Eye (tissue), 1 donor: ENCODE measurements at places on chromosomes 7 and 10.

GRCh38 chr7:80379034-80379982 lies 132.6 kb downstream of the GNAT3 start:
- no peak for DNase-seq

- peak; percentile 34 for DNase-seq
Measured at GRCh38 chr10:122243550-122243949, 27.5 kb upstream of the BTBD16 start.

DNA sequence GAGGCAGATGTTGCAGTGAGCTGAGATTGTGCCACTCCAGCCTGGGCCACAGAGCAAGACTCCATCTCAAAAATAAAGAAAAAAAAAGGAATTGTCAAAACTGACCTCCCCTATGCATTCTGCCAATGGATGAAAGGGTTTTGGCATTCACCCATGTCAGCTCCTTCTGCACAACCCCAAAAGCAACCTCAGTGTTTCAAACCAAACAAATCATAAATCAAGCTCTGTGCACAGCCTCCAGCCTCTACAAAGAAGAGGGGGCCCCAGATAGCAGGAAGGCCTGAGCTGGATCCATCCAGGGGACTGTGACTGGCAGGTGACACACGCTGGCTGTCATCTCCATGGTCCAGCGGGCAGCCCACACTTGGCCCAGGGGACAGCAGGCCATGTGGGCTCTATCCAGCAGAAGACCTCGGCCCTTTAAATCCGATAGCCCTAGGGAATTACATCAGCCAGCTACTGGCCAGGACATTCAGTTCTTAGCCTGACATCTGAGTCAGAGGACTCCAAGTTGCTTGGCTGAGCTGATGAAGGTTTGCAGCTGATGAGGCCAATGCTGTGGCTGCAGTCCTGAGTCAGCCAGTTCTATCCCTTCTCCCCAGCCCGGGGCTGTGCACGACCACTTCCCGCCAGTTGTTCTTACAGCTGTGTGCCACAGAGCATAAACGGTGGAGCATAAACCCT lies 52.0 kb upstream of the FIGNL1 start:
- DNase-seq: peak; percentile 32

DNA sequence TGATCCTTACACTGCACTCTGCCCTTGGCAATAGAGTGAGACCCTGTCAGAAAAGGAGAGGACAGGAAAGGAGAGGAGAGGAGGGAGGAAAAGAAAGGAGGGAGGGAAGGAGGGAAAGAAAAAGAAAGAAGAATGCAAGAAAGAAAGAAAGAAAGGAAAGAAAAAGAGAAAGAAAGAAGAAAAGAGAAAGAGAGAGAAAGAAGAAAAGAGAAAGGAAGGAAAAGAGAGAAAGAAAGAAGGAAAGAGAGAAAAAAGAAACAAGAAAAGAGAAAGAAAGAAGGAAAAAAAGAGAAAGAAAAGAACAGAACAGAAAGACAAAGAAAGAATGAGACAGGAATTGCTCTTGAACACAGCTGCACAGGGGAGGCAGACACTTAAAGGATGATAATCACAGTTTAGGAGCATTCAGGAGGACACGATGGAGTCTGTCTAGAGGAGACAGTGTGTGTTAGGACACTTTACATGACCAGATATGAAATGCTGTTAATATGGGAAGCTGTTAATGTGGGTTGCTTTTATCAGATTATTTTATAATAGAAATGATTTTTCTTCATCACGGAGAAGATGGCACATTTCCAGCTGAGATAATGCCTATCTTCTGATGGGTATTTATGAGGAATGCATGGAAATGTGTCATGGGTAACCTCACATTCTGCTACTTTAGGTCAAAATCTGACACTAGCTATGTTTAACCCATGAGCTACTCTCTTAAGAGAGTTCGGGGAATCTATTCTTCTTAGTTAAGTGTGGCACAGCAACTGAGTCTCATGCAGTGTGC lies 160.5 kb downstream of the BAMBI start:
- DNase-seq: no peak

DNA sequence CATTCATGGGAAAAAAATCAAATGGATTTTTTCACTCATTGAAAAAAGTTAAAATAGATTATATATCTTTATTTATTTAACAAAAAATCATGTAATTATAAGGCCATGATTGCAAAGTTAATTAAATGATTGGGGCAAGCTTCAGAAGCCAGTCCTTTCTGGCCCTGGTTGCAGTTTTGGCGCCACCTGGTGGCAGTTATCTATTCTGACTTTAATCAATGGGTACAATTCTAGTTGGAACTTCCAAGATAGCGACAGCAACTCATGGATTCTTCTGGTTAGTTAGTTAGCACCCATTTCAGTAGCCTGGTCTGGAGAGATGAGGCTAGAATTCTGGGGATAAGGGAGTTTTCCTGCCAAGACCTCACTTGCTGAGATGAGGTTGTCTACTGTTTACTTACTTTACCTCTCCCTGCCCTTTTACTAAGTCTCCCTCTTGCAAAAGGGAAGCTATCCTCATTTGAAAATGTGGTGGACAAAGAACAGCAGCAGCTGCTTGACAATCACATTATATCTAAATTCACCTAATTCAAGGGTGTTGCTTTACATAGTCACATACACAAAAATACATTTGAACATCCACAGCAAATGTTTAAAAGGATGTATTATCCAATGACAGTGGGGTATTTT lies 42.3 kb downstream of the NOC3L start:
- DNase-seq: peak; percentile 86

- DNase-seq: no peak
Measured at GRCh38 chr10:86732771-86733170, 23.6 kb upstream of the BMPR1A start.

DNA sequence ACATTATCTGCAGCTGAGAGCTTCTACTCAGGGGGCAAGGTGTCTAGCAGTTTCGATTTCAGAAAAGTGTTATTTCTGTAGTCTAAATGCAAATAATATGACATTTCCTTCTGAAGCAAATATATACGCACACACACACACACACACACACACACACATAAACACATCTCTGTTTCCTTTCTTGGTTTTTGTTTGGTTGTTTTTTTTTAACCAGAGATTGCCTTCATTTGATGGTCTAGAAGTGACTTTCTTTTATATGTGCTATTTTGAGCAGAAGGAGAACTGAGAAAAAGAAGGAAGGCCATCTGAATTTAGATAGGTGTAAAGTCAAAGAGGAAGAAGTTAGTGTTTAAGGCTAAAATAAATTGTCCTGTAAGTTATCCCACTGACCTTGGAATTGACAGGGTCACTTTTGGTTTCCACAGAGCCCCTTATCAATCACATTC lies 142.2 kb downstream of the TRIL start:
- no peak for DNase-seq

GRCh38 chr7:44959433-44959951 lies 19.3 kb downstream of the MYO1G start:
- no peak for DNase-seq

DNA sequence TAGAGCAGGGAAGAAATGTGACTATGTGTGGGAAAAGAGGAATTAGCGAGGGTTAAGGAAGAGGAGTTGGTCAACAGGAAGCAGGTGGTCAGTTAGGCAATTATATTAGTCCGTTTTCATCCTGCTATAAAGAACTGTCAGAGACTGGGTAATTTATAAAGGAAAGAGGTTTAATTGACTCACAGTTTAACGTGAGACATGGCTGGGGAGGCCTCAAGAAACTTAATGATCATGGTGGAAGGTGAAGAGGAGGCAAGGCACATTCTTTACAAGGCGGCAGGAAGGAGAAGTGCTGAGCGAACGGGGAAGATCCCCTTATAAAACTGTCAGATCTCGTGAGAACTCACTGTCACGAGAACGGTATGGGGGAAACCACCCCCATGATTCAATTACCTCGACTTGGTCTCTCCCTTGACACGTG lies 35.0 kb downstream of the RAMP3 start:
- DNase-seq: no peak

- no peak for DNase-seq
Measured at GRCh38 chr7:121557034-121557892, 161.2 kb upstream of the FAM3C start.

GRCh38 chr10:91124016-91124415 lies 96.4 kb upstream of the PCGF5 start:
- no peak for DNase-seq

DNA sequence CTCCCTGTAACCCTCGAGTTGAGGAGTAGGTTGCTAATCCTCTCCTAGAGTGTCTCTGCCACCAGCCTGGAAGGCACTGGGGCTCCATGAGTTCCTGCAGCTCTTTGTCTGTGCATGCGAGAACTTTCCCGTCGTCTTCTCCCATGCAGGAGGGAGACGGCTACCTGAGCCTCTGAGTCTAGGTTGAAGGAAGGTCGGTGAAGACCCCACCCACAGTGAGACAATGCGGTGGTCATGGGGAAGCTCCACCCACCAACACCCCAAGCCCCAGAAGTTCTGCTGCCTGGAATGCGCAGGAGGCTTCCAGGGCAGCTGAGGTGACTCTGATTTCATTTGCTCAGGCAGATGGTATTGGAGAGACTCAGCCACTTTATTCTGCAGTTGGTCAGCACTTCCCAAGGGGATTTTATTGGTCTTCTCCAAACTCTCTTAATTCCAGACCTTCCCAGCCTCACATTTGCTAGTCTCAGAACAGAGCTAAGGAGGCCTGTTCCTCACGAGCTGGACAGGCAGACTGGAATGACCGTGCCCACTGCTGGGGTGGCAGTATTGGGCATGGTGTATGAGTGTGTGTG lies 36.5 kb downstream of the PTPRE start:
- no peak for DNase-seq

DNA sequence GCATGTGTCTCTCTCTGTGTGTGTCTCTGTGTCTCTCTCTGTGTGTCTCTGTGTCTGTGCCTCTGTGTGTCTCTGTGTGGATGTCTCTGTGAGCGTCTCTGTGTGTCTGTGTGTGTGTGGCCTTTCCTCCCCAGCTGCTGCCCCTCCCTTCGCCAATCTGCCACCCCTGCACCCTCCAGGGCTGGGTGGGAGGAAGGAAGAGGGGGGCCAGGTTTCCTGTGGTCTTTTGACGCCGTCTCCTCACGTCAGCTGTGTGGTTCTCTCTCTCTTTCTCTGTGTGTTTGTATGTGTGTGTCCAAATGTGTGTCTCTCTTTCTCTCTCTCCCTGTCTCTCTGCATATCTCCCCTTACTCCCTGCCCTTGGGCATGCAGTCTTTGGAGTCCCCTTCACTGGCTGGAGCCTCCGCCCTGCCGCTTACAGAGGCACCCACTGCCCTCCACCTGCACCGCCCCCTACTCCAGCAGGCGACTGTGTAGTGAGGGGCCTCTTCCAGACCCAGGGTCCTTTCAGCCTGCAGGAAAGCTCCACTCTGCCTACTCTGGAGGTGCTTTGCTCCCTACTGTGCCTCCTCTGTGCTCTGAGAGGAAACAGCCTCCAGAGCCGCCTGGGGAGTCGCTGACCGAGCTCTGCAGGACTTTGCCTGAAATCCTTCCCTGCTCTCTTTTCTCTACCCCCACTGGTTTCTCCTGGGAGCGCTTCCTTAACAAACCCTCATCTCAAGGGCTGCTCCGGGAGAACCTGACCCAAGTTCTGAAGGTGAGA lies 44.2 kb upstream of the C10orf71 start:
- no peak for DNase-seq

- peak; percentile 26 for DNase-seq
Measured at GRCh38 chr10:24974976-24975375, 22.6 kb upstream of the PRTFDC1 start.

- DNase-seq: no peak
Measured at GRCh38 chr10:78772986-78773530, 295.7 kb upstream of the ZMIZ1 start.

- DNase-seq: no peak
Measured at GRCh38 chr10:125080984-125081383, 79.4 kb downstream of the CTBP2 start.

GRCh38 chr10:5971886-5972285 lies 5.5 kb downstream of the IL15RA start:
- DNase-seq: no peak

- DNase-seq: no peak
Measured at GRCh38 chr7:117134889-117135552, 181.7 kb downstream of the ST7 start.

DNA sequence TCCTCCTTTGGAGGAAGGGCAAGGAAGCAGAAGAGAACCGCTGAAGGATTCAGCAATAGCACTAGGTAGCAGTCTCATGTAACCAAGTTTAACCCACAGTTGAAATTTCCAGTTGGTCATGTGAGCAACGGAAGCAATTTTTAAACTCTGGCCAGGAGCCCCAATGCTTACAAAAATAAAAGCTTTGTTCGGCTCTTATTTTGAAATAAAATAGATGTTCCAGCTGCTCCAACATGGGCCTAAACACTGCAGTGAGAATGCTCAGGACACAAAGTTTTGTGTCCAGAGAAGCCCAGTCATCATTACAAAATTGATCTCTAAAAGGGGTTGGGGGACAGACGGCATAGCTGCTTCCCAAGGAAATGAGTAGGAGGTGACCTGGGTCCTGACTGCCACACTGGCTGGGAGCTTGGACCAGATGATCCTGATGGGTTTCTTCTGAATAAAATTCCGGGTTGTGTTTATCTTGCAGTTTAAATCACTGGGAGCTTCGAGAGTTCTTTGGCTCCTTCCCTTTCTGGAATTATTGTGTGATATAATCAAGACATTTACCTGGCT lies 452 bp upstream of the TMEM140 start:
- DNase-seq: no peak

GRCh38 chr7:99331002-99331401 lies 5.3 kb downstream of the ARPC1A start:
- no peak for DNase-seq

DNA sequence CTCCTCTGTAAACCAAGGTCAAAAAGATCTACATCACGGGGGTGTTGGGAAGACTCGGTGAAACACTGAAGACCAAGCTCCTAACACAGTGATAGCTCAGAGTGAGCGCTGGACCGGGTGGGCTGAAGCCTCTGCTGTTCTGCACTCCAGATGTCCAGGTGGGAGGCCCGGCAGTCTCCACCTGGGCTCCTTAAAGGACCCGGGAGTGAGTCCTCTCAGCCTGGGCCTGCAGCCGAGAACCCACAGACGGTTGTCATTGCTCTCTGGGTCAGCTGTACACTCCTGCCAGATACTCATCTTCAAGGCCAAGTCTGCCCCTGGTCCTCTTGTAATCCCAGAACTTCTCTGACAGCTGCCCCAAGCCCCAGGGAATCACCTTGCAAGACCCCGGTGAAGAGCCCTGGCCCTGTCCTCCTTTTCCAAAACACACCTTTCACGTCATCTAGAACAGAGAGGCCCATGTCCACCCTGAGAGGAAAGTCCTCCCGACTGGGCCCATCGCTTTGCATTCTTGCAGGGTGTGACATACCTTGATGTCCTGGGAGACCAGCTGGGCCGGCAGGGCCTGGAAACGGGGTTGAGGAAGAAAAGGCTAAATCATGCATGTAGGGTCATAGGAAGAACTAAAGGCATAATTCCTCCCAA lies 43.7 kb downstream of the COL17A1 start:
- no peak for DNase-seq

GRCh38 chr10:1293157-1293556 lies 237.0 kb downstream of the WDR37 start:
- peak; percentile 41 for DNase-seq

GRCh38 chr10:127536972-127537760 lies 11.9 kb upstream of the NPS start:
- DNase-seq: no peak

- peak; percentile 34 for DNase-seq
Measured at GRCh38 chr7:20249376-20249775, 32.2 kb upstream of the MACC1 start.

DNA sequence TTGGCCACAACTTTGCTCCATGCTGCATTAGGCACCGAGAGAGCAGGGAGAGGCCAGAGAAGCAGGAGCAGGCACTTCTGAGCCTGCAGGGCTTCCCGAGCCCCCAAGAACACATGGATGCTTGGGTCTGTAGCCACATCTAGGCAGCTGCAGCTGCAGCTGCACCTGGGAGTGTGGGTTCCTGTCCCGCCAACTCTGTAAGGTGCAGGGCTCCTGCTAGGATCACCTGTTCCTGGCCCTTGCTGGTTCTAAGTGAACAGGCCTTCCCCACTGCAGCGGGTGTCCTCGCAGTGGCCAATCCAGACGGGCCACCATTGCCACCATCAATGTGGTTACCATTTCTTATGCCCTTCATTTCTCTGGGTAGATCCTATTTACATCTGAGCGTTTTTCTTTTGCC lies 330.3 kb downstream of the AUTS2 start:
- DNase-seq: no peak
